ENCODE measurements at places on chromosomes 4 and X.

DNA sequence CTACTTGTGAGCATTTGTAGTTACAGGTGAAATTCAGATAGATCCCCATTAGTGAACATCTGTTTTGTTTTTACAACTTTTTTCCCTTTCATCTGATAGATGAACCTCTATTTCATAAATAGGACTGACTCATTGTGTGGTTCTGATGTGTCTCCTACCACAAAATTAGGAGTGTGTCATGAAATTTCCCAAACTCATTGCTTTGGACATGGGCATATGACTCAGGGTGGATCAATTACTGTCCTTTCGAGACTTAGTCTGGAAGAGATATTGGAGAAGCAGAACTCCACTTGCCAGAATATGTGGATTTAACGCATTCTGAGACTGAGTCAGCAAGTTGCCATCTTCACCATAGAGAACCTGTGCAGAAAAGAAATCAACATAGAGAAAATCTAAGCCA lies 53.5 kb upstream of the PCDH10 start:
- DNase-seq = no peak

DNA sequence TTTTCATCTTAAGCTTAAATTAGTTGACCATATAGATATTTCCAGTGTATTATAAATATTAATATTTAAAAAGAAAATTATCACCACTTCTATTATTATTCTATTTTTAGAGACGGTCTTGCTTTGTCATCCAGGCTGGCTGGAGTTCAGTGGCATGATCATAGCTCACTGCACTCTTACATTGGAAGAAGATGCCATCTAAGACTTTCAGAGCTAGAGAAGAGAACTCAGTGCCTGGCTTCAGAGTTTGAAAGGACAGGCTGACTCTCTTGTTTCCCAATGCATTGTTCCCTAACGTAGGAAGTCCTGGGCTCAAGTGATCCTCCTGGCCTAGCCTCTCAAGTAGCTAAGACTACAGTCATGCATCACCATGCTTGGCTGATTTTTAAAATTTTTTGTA lies 75.9 kb downstream of the FIP1L1 start:
- no peak for DNase-seq

- no peak for DNase-seq
Observed at GRCh38 chr4:7375427-7375826, 59.3 kb downstream of the PSAPL1 start.

DNA sequence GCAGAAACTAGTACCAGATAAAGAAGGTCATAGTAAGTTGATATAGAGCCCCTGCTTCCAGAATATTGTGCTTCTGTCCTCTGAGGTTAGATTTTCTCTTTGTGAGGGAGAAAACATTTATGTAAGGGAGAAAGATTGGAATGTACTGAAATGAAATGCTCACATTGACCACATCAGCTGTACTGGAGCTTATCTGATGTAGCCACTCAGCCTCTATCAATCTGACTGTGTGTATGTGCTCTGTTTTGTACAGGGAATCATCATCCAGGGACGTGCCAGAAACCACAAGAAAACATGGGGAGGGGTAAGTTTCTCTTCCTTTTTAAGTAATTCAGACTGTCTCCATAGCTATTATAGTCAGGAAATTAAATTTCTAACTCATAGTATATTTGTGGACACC lies 56.8 kb downstream of the PRRG1 start:
- DNase-seq = no peak

DNA sequence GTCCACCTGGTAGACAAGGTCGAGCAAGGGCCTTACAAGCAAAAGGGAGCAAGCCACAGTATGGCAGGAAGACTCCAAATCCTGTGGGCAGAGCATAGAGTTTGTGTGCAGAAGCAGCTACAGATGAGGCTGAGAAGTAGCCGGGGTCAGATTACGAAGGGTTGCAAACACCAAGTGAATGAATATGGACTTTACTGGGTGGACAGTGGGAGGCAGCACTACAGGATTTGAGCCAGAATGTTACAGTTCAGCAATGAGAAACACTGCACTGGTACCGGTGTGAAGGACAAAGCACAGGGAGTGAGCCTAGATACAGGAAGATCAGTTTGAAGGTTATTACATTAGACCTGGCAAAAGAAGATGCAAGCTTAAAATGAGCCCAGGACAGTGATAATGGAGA lies 46.1 kb upstream of the HOPX start:
- no peak for DNase-seq

GRCh38 chr4:176031922-176032321 lies 33.7 kb upstream of the WDR17 start:
- no peak for DNase-seq

DNA sequence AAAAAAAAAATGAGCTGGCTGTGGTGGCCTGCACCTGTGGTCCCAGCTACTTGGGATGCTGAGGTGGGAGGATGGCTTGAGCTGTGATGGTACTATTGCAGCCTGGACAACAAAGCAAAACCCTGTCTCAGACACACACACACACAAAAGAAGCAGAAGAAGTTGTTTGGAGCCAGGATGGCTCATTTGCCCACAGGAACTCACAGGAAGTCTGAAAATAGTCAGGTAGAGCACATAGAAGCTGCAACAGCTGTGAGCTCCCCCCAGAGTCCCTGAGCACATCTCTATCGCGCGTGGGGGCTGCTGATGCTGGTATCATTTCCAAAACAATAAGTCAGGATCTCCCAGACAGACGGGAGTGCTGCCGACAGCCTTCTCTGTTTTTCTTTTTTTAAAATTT lies 13.4 kb upstream of the DHRSX start:
- no peak for DNase-seq

- DNase-seq = no peak
Observed at GRCh38 chr4:8058031-8058479, 100.6 kb downstream of the ABLIM2 start.

GRCh38 chr4:141676087-141676670 lies 39.8 kb downstream of the IL15 start:
- DNase-seq = no peak

DNA sequence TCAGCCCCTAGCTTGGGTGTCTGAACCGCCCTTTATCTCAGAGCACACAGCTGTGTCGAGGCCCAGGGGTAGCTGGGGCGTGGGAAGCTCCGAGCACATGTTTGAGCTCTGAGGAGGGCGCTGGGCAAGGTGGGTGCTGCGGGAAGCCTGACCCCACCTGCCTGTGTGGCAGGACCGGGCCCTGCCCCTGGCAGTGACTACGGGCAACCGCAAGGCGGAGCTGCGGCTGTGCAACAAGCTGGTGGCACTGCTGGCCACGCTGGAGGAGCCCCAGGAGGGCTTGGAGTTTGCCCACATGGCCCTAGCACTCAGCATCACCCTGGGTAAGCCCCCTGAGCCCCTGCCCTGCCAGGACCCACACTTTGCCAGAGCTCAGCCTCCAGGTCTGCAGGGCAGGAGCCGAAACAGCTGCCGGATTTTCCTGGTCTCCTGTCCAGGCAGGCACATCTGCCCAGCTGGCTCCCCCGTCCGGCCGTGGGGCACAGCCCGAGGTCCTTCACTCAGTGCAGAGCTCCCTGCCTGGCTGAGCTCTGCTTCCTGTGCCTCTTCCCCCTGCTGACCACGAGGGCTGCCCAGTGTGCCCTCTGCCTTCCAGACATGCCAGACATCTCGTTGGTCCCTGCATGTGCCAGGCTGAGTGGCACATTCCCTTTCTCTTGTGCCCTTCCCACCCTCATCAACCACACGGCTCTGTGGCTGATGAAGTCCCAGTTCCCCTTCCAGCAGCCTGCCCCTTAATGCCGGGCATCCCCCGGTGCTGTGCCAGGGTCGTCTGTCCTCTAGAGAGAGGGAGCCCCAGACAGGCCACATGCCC lies 33.2 kb upstream of the HTRA3 start:
- no peak for DNase-seq

- no peak for DNase-seq
Observed at GRCh38 chr4:140675599-140676231, 80.5 kb downstream of the TBC1D9 start.

DNA sequence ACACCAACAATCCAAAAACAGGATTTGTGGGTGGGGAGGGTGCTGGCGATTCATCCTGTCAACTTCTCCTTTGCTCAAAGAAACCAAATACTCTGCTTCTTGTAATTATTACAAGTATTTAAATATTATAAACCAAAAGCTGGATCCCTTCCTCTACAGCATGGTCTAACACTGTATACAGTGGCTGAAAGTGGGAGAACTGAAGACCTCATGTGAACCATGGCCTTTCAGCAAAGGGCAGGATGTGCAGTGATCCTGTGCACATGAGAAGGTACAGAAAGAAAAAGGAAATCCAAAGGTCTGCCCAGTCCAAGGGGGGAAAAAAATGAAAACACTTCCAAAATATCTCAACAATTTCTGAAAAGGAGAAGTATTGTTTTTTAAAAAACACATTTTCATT lies 5.3 kb upstream of the CXorf38 start:
- DNase-seq = no peak

- DNase-seq = no peak
Observed at GRCh38 chr4:94944726-94945125, 187.0 kb downstream of the BMPR1B start.

GRCh38 chr4:42281324-42282020 lies 115.8 kb upstream of the SHISA3 start:
- DNase-seq = no peak

DNA sequence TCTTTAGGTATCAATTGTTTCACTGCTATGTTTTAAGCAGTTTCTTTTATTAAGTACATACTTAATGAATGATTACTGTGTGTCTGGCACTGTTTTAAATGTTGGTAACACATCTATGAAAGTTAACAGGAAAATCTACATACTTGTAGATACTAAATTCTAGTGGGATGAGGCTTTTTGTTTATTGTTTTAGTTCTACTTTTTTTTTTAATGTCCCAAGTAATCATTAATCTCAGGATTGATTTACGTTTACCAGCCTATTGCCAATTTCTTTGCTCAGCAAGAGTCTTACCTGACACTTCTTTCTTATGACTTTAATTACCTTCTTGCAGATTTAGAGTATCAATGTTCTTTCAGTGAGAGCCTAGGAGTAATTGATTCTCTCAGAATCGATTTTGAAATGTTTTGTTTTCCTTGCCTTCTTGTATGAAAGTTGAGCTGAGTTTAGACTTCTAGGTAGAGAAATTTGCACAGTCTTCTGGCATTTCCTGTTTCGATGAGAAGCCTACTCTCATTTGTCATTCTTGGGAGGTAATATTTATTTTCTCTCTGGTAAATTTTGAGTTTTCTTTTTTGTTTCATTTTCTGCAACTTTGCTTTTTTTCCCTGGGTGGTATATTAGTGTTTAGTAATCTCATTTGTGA lies 235.2 kb upstream of the ANKRD50 start:
- no peak for DNase-seq

DNA sequence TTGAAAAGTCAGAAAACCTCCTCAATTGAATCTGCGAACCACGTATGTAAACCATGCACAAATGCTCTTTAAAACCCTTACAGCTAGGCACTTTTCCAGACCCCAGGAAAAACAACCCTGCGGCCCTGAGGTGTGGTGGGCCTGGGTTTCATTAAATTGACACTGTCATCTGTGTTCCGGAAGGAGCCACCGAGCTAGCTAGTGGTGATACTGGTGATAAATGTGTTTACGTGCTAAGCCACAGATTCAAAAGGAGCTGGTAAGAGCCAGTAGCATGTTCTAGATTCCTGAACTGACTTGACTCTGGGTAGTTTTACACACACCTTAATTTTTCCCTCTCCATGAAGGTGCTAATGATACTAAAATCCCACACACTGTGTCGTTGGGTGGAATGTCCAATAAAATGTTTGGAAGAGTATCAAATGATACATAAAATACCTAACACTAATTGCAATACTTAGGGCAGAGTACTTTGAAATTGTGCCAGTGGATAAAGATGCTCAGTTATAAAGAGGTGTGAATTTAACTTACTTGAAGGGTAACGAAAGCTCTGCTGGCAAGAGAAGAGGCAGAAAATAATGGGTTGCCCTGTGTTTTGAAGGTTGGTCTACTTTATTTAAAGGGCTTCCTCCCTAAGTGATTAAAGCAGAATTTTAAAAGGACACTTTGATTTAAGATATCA lies 8.5 kb downstream of the SMS start:
- no peak for DNase-seq

DNA sequence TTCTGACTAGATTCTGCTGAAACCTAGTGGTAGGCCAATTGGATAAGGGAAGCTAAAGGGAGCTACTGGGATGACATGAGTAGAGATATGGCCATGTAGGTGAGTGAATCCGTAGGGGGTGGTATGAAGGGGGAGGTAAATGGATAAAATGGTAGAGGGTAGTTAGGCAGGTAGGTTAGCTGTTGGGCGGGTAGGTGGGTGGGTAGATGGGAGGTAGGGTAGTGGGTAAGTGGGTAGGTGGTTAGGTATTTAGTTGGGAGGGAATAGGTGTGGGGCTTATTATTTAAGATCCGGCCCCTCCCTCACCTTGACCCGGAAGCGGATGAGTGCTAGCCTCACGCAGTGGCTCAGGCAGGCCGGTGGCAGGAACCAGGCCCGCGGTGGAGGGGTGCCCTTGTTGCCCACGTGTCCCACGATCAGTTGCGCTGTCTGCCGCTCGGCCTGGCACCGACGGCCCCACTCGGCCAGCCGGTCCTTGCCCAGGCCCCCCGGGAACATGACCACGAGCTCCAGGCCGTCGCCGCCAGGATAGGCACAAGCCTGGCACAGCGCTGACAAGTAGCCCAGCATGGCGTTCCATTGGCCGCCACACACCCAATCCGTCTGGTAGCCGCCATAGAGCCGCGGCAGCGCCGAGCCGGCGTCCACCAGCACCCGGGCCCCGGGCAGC lies 725 bp downstream of the FAM120C start:
- DNase-seq = no peak

All from omental fat pad (tissue), 4 donors.